Kasumi-1 (cell line): ENCODE measurements at places on chromosomes 13 and 19.

- no peak for DNase-seq
Measured at GRCh38 chr19:49559928-49560327, 20.4 kb downstream of the NOSIP start.

- DNase-seq, result no peak
Measured at GRCh38 chr13:40109351-40109844, 453.9 kb downstream of the COG6 start.

- DNase-seq, result no peak
Measured at GRCh38 chr19:4069331-4069959, 2.7 kb upstream of the ZBTB7A start.

GRCh38 chr13:33945477-33945876 lies 127.5 kb downstream of the RFC3 start:
- DNase-seq, result no peak

GRCh38 chr19:2850256-2850925 lies 9.1 kb downstream of the ZNF555 start:
- no peak for DNase-seq
